ENCODE measurements at places on chromosomes 4 and X.

GRCh38 chr4:102596532-102596931 is 95.4 kb downstream of the NFKB1 start:
- no peak for DNase-seq

GRCh38 chr4:34644579-34645115 is 1599.7 kb downstream of the ARAP2 start:
- no peak for DNase-seq

GRCh38 chr4:36283912-36284465 is 2.6 kb downstream of the DTHD1 start:
- no peak for DNase-seq

DNA sequence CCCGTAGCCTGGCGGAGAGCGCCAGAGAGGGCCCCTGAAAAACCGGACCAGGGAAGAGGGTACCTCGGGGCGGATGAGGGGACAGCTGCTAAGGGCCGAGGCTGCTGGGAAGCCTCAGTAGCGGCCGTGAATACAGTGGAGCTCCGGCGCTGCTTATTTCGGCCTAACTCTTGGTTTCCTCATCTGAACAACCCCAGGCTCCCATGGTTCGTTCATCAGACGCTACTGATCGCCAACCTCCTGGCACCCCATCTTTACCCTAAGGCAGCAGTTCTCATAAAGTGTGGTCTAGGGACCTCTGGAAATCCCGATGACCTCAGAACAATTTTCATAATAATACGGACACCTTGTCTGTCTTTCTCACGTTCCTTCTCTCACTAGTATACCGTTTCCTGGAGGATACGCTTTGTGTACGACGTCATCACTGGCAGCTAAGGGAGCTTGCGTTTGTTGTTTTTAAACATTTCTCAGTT is 645 bp upstream of the RAB28 start:
- DNase-seq = no peak

GRCh38 chr4:152392079-152392478 is 143.8 kb downstream of the FBXW7 start:
- no peak for DNase-seq

- DNase-seq = no peak
These were observed 60.4 kb upstream of the PLAC8 start for GRCh38 chr4:83174844-83175414.

DNA sequence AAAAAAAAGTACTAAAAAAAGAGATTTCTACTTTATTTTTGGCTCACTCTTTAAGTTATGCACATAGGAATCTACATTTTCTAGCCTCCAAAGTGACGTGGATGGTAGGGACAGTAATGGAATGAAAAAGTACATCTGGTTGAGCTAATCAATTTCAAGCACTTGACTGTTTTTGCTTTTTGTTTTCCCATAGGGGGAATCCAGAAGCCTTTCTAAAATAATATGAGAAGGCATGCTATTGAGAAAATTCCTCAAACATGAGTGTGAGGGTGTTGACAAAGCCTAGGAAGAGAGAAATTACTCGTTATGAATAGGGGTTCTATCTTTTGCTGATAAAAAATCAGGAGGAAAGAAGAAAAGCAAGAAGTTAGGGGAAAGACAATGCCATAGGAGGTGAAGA is 242.5 kb upstream of the PUDP start:
- DNase-seq = no peak

- DNase-seq = no peak
These were observed 1.3 kb downstream of the G3BP2 start for GRCh38 chr4:75671802-75672421.

DNA sequence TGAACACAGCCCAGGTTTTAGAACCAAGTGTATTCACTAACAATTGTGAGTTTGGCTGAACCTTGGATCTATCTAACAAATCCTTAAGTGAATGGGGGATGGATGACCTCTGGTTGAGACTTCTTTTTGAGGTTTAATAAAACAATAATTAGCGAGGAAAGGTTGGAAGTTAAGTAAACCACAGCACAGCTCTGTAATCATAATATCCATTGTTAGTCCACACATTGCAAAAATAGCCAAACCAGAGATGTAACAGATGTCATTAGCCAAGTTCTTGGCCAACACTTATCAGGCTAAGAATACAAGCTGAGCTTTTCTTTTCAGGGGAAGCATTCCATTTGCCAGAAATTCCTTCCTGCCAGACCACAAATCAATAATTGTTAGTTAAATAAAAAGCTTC is 59.1 kb downstream of the FREM3 start:
- DNase-seq = no peak

DNA sequence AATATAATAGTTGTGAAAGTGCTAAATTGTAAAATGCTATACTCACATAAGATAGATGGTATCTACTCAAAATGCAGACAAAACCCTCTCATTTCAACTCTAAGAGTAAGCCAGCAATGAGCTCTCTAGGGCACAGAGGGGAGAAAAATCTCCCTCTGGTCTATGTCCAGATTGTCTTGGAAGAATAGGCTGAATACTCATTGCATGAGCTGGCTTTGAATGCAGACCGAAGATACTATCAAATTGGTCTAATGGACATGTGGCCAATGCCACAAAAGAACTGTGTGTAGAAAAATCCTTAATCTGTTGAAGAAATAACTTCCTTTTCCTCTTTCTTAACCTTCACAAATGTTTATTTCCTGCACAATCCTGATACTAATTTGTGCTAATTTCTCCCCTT is 3.5 kb downstream of the ZXDA start:
- DNase-seq = no peak

- no peak for DNase-seq
These were observed 232.1 kb downstream of the DCLK2 start for GRCh38 chr4:150310159-150310895.

DNA sequence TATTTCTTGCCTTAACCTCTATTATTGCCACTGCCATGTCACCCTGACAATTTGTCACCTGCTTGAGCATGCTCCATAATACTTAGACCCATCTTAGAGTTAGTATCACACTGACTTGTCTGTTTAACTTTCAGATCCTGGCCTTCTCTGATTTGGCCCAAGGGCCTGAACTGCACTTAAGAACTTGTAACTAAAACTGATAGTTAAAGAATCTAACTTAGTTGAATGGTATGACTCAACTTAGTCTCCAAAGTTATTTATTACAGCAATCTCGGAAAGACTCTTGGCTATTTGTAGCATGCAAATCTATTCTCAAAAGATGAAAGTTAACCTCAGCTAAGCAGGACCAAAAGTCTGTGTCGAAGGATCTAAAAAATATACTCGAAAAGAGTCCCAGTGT is 72.3 kb downstream of the IGSF1 start:
- DNase-seq = no peak

DNA sequence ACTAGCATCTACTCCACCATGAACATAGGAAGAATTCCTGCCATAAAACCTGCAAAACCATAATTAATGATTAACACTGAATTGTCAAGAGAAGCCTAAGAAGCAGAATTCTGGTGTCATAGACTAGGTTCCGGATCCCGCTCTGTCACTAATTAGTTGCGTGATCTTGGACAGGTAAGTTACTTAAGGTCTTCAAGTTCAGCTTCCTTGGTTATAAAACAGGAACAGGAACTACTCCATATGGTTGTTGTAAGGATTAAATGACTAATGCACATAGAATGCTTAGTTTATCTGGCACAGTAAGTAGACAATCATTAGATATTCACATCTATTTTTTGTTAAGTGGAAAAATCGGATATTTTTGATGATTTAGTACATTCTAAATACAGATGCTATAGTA is 14.3 kb downstream of the G3BP2 start:
- no peak for DNase-seq

- no peak for DNase-seq
These were observed 7.5 kb downstream of the HADH start for GRCh38 chr4:107996949-107997788.

DNA sequence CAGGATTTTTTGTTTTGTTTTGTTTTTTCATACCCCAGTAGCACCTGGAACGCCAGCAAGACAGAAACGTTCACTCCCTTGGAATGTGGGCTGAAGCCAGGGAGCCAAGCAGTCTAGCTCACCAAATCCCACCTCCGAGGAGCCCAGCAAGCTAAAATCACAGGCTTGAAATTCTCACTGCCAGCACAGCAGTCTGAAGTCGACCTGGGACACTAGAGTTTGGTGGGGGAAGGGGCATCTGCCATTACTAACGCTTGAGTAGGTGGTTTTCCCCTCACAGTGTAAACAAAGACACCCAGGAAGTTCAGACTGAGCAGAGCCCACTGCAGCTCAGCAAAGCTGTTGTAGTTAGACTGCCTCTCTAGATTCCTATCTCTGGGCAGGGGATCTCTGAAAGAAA is 99.6 kb upstream of the FGF16 start:
- DNase-seq = no peak

DNA sequence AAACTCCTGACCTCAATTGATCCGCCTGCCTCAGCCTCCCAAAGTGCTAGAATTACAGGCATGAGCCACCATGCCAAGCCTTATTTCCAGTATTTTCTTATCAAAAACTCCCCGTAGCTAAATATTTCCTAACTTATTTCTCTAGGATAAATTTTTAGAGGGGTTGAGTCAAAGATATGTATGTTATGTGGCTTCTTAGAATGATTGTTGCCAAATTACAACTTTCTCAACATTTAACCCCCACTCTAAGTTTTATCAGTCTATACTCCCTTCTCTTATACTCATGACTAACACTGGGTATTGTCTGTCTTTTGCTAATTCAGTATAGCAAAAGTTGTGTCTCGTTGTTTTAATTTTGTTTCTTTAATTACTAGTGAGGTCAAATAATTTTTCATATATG is 187.7 kb upstream of the LNX1 start:
- DNase-seq = no peak

GRCh38 chrX:129781134-129781672 is 1.5 kb downstream of the SASH3 start:
- DNase-seq = no peak

GRCh38 chr4:180635281-180635680 is 1607.9 kb upstream of the TENM3 start:
- no peak for DNase-seq

- DNase-seq = no peak
These were observed 43.3 kb downstream of the NCAPG start for GRCh38 chr4:17854036-17854435.

GRCh38 chrX:155893521-155893920 is 12.4 kb downstream of the VAMP7 start:
- DNase-seq = no peak

GRCh38 chr4:40434126-40434687 is 99.1 kb downstream of the CHRNA9 start:
- DNase-seq = no peak

DNA sequence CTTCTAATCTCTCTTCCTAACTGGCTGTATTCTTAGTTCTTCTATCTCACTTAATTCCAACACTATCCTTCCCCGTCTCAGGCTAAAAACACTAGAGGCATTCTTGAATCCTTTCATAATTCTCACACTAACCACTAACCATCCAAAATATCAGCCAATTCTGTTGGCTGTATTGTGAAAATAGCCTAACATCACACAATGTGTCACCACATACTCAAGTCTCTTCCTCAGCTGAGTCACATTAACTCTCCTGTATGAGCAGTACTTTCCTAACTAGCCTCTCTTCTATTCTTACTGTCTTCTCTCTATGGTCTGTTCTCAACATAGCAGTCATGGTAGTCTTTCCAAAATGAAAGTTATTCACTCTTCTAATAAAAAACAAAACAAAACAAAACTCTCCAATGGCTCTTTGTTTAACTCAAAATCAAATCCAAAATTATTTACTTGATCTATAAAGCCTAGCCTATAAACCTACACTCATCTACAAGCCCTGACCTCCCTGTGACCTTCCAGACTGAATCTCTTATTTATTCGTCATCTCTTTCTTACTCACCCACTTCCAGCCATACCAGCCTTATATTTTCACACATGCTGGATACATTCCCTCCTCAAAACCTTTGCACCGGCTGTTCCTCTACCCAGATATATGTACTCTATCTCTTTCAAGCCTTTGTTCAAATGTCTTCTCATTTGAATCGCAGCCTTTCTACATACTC is 445.9 kb downstream of the TLL1 start:
- no peak for DNase-seq

DNA sequence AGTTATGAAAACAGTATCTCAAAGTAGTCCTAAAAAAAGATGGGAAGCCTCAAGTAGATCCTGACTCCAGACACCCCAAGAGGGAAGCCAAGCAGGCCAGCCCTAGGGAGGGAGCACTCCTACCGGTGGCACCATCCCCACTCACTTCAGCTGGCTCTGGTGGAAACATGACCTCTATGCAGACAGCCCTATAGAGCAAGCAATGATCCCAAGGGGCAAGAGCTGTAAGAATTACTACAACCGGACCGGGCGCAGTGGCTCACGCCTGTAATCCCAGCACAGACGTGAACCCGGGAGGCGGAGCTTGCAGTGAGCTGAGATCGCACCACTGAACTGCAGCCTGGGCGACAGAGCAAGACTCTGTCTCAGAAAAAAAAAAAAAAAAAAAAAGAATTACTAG is 5.7 kb downstream of the LETM1 start:
- no peak for DNase-seq

GRCh38 chrX:26352891-26353430 is 137.0 kb downstream of the MAGEB5 start:
- no peak for DNase-seq

DNA sequence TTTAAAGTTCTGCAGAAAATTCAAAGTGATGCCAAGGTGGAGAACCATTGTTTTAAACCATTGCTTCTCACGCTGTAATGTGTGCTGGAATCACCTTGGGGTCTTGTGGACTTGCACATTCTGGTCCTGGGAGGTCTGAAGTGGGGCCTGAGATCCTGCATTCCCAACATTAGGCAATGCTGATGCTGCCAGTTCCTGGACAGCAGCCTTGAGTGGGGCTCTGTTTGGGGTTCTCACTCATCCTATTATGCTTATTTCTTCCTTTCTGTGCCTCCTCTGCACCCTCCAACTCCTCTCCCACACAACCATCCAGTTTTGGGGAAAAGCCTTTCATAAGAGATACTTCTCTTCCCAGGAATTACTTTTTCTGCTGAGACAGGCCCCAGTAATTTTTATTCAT is 44.2 kb upstream of the RASSF6 start:
- DNase-seq = no peak

GRCh38 chrX:10120331-10120730 is 36.4 kb upstream of the CLCN4 start:
- DNase-seq = peak; percentile 51

GRCh38 chr4:125097729-125098128 is 217.0 kb upstream of the FAT4 start:
- DNase-seq = no peak

DNA sequence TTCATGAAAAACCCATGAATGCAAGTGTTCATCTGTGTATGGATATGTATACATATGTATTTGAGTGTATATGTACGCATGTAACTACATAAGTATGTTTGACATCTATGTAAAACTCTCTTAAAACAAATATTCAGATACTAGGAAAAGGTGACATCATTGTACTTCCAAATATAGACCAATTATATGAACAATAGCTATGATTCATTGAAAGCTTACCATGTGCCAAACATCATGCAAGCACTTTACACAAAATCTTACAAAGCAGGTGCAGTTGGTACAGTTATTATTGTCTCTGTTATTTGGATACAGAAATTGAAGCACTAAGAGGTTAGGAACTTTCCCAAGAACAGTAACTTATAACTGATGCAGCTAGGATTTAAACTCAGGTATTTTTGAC is 21.4 kb downstream of the MAGEB17 start:
- DNase-seq = no peak

GRCh38 chr4:158991534-158992155 is 111.2 kb upstream of the RAPGEF2 start:
- DNase-seq = no peak

GRCh38 chr4:41179498-41180195 is 34.7 kb downstream of the APBB2 start:
- DNase-seq = no peak

All from hematopoietic multipotent progenitor cell treated with erythropoietin and hydrocortisone succinate and interleukin-3 and kit ligand, for 15 days (in vitro differentiated cells).